Motor neuron (in vitro differentiated cells): ENCODE measurements at places on chromosomes 11 and 22. TPM values are rescaled to one million over a fixed set of nuclear protein-coding genes. Genes with fewer than 3 reads are reported as not detected.

The MPZL2 gene
- 0.80 TPM in 1 of 2 replicates, not detected in the other for total RNA-seq

- peak; percentile 86 for ATAC-seq
These were observed 605.7 kb downstream of the INSC start for GRCh38 chr11:15720460-15720859.

DNA sequence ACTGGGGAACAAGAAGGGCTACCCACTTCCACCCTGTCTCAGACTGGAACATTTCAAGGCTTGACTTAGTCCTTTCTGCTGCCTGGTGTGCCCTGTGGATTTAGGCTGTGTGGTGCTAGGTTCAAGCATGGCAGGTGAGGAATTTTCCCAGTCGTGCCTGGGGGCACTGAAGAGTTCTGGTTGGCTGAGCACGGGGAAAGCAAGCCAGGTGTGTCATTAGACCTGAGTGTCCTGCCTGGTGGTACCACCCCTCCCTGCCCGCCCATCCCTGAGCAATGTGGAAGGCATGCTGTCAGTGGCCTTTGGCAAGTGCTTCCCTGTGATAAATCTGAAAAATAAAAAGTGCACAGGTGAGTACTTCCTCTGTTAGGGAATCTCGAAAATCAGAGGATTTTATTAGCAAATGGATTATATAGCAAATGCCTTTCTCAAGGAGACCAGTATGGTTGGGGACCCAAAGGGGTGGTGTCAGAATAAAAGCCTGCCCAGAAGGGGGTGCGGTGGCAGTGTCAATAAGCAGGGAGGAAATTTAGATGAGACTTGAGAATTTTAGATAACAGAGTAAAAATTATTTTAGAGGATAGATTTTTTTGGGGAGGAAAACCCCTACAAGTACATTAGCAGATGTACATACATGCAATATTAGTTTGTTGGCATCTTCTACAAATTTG, 22.8 kb downstream of the TEAD1 start:
- ATAC-seq, result no peak

- ATAC-seq, result no peak
These were observed 37.0 kb downstream of the ENTHD1 start for GRCh38 chr22:39856588-39856987.

- ATAC-seq, result no peak
These were observed 54.2 kb downstream of the LGR4 start for GRCh38 chr11:27418356-27418755.

DNA sequence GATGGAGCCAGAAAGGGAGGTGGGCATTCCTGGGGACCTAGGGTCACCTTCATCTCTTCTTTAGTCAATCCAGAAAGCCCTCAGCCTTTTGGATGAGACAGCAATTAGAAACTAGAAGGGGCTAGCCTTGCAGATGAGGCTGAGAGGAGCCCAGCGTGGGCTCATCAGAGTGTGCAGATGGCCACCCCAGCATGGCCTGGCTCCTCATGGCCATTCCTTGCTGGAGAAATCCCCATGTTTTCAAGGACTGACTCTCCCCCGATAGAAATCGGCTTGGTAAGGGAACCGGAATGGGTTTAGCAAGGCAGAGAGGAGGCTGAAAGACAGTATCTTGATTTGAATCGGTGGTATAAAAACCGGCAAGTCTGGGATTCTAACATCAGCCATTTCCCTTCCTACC, 274.6 kb downstream of the BUD13 start:
- no peak for ATAC-seq

The CSF2RB gene
- total RNA-seq, result 0.06 TPM in 1 of 2 replicates, not detected in the other

- ATAC-seq, result no peak
These were observed 23.6 kb downstream of the APOL3 start for GRCh38 chr22:36136988-36137387.

GRCh38 chr11:36346562-36347383, 50.7 kb downstream of the PRR5L start:
- no peak for ATAC-seq

- ATAC-seq, result peak; percentile 44
These were observed 122.2 kb downstream of the ARL14EP start for GRCh38 chr11:30445056-30445455.

- no peak for ATAC-seq
These were observed 1.8 kb downstream of the TMEM179B start for GRCh38 chr11:62788991-62789390.

DNA sequence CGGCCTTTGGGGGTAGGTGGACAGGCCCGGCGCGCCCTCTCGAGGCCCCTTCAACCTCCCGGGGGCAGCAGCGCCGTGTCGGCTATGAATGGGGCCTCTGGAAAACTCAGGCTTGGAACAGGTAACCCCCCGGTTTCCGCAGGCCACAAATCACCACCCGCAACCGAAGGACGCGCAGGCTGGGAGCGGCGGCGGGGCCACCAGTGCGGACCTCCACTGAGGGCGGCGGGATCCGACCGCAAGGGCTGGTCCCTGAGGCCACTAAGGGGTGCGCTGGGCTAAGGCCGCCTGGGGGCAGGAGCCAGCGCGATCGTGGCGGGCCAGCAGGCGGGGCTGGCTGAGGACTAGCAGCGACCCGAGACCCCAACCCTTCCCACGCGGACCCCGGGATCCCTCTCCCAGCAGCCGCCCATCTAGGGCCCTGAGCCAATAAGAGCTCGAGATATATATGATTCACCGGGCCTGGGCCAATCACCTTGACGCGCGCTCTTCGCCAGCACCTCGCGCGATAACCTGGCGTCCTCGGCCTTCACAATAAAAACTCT, 609 bp upstream of the ATF4 start:
- peak; percentile 68 for ATAC-seq

- ATAC-seq, result no peak
These were observed 701.7 kb downstream of the NELL1 start for GRCh38 chr11:21371044-21371443.

The CCDC134 gene
- 10.3 and 12.0 TPM in 2 replicates for total RNA-seq

- ATAC-seq, result peak; percentile 52
These were observed 787.5 kb downstream of the OPCML start for GRCh38 chr11:132744771-132745170.

DNA sequence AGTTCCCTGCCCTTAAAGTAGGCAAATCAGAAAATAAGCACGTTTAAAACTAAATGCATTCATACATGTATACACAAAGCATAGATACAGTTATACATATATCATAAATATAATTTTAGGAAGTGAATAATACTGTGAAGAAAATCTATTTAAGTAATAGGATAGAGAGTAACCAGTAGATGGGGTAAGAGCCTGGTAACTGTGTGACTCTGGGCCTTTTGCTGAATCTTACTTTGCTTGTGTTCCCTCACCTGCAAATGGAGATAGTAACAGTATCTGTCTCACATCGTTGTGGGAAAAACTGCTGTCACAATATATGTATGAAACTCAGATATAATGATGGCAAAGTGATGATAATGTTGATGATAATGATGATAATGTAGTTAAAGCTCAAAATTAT, 29.9 kb downstream of the MS4A2 start:
- ATAC-seq, result no peak

The SPA17 gene
- 19.8 and 21.4 TPM in 2 replicates for total RNA-seq

The MYO7A gene
- total RNA-seq, result 0.71 and 1.9 TPM in 2 replicates

GRCh38 chr11:78656984-78657383, 82.3 kb upstream of the NARS2 start:
- no peak for ATAC-seq

- no peak for ATAC-seq
These were observed 388.2 kb downstream of the TMEM135 start for GRCh38 chr11:87425943-87426342.

- no peak for ATAC-seq
These were observed 8.9 kb downstream of the KCNJ4 start for GRCh38 chr22:38446018-38446601.

- ATAC-seq, result peak; percentile 10
These were observed 33.5 kb upstream of the TXNRD2 start for GRCh38 chr22:19974935-19975706.

The GUCY1A2 gene
- 7.1 TPM in 2 replicates for total RNA-seq

DNA sequence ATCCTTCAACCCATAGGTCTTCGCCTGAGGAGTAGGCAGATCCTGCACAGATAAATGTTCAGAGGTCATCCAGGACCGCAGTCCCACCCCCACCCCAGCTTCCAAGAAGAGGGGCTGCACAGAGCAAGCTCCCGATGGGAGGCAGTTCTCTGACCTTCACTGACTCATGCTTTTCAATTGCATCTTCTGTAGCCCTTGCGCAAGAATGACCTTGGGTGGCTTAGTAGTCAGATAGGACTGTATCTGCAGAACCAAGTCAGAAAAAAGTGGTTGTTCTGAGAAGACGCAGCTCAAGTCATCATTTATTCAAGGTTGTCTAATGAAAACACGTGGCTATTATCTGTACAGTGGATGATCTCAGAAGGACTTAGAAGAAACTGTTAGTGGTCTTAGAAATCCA, 16.4 kb upstream of the GRAMD1B start:
- ATAC-seq, result no peak

DNA sequence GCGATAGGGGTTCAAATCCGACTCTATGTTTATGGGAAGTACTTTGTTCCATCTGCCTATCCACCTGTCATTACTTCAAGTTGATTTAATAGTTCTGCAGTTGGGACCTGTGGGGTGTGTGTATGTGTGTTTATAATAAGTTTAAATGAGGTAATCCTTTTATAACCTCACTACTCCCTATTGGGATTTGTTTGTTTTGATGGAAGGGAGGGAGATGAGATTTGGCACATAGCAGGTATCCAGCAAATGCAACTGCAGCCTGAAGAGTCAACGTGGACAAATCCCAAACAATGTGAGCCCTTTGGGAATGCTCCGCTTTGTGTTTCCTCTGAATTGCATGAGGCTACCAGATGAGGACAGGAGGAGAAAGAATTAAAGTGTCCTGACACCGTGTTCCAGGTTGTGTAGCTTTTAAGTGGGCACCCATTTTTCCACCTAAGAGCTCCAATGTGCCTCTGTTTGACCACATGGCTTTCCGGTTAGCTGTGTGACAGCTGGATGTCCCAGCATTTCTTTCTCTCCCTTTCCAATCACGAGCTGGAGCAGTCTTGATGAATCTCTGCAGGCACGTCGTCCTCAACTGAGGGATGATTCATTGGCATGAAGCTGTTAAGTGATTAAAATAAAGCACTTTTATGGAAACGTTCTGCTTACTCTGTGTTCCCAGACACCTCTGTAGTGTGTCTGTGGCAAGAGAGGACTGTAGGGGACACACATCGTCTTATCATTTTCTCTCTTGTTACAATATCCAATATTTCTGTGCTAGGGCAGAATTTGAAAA, 610.7 kb downstream of the NTM start:
- peak; percentile 50 for ATAC-seq

- no peak for ATAC-seq
These were observed 198.7 kb downstream of the DDX10 start for GRCh38 chr11:108863528-108863927.

The MUC5AC gene
- 0.07 and 0.37 TPM in 2 replicates for total RNA-seq
